GM13976 (cell line): ENCODE measurements at places on chromosomes 11 and 22.

- no peak for DNase-seq
Measured at GRCh38 chr11:57742087-57742452, 779 bp downstream of the SELENOH start.

DNA sequence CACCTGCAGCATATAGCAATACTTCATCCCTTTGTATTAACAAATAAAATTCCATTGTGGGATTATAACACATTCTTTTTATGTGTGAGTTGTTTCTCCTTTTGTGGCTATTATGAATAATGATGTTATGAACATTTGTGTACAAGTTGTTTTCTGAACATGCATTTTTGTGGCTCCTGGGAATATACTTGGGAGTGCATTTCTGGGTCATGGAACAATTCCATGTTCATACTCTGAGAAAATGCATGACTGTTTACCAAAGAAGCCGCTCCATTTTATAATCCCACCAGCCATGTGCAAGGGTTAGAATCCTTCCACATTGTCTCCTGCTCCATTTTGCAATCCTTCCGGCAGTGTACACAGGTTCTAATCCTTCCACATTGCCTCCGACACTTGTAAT, 713.8 kb downstream of the TBC1D22A start:
- no peak for DNase-seq

GRCh38 chr11:63884196-63884932, 32.6 kb downstream of the RCOR2 start:
- no peak for DNase-seq

- DNase-seq = no peak
Measured at GRCh38 chr22:25628494-25628893, 64.0 kb downstream of the GRK3 start.

GRCh38 chr11:46285173-46285572, 7.7 kb downstream of the CREB3L1 start:
- no peak for DNase-seq

- DNase-seq = no peak
Measured at GRCh38 chr11:59285716-59286260, 72.9 kb upstream of the OR5AN1 start.

- DNase-seq = no peak
Measured at GRCh38 chr11:134500621-134501020, 88.6 kb upstream of the B3GAT1 start.

GRCh38 chr11:14446701-14447169, 52.9 kb downstream of the COPB1 start:
- DNase-seq = peak; percentile 21

GRCh38 chr11:20010156-20010850, 150.0 kb downstream of the DBX1 start:
- DNase-seq = no peak

- no peak for DNase-seq
Measured at GRCh38 chr11:119712459-119713358, 16.3 kb downstream of the NECTIN1 start.

GRCh38 chr11:7973011-7973410, 7.8 kb upstream of the NLRP10 start:
- DNase-seq = no peak

DNA sequence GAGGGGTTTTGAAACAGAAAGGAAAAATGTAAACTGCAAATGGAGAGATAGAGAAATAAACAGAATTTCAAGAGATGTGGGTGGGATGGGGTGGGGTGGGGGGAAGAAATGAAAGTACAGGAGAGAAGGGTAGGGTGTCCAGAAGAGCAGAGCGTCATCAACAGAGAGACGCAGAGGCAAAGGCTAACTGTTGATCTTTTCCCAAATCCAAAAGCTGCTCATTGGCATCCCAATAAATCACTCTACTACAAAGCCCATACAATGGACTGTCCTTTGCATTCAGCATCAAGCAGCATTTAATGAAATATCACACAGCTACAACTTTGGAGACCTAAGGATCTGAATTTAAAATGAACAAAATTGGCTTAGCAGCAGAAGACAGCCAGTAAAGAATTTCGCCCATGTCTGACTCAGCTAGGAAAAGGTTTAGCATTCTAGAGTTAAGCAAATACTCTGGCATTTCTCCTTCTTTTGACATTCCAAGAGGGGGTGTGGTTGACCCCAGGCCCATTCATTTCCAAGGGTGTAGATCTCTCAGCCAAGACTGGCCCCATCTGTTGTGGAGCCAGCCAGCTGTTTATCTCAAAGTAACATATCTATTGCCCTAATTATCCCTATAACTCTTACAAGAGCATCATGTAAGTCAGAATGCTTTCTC, 1.5 kb downstream of the RAB30 start:
- no peak for DNase-seq

GRCh38 chr11:105073456-105074165, 28.5 kb upstream of the CARD16 start:
- no peak for DNase-seq

DNA sequence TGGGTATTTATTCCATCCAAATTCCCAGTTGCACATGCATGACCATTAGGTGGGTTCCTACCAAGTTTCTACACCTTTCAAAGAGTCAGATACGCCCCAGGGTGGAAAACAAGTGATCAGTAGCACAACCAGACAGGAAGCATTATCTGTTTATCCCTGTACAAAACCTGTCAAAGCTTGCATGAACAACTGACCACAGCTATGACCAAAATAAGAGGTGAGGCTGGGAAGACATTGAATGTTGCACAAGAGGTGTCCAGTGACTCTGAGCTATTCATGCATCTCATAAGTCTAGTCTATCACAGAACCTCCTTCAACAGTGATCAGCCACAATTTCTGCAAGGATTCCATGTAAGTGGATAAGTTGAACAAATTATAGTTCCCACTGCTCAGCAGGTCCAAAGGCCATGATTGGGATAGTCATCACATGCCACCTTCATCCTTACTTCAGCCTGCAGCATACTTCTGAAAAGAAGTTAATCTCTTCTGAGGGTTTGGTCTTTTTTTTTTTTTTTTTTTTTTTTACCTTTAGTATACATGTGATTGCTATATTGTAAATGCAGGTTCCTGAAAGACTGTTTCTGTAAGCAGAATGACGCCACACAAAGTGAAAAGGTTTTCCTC, 28.0 kb upstream of the TMEM45B start:
- no peak for DNase-seq

GRCh38 chr11:71060391-71060791, 192.0 kb downstream of the SHANK2 start:
- DNase-seq = no peak

GRCh38 chr11:35367491-35367890, 51.9 kb downstream of the SLC1A2 start:
- DNase-seq = no peak

DNA sequence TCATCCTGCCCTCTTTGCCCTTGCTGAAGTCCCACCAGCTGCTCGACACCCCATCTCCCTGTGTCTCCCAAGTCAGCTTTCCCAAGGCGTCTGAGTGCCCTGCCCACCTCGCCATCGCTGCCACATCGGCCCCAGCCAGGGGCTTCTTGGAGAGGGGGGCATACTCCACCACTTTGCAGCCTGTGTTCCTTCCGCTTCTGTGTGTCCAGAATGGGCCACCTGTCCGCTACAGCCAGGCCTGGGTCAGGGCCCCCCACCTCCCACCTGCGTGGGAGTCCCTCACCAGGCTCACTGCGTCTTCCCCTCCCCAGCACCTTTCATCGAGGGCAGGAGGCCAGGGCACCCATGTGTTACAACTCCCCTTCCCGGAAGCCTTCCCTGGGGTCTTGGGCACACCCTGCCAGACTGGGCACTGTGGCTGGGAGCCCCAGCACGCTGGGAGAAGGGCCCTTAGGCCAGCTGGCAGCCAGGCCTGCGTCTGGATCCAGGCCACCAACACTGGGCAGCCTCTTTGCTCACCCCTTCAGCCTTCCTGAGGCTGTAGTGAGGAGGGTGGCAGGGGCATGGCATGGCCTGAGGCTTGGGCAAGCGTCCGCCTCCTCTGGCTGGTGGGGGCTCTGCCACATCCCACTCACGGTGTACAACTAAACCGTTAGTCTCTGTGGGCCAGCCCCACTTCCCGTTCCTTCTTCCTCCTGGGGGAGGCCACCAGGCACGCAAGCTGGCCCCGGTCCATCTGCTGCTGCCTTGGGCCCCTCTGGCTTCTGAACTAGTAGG, 13.4 kb downstream of the CPT1A start:
- DNase-seq = no peak

GRCh38 chr11:100730266-100730665, 43.2 kb downstream of the ARHGAP42 start:
- DNase-seq = no peak

GRCh38 chr22:42994276-42994916, 20.6 kb downstream of the PACSIN2 start:
- no peak for DNase-seq

DNA sequence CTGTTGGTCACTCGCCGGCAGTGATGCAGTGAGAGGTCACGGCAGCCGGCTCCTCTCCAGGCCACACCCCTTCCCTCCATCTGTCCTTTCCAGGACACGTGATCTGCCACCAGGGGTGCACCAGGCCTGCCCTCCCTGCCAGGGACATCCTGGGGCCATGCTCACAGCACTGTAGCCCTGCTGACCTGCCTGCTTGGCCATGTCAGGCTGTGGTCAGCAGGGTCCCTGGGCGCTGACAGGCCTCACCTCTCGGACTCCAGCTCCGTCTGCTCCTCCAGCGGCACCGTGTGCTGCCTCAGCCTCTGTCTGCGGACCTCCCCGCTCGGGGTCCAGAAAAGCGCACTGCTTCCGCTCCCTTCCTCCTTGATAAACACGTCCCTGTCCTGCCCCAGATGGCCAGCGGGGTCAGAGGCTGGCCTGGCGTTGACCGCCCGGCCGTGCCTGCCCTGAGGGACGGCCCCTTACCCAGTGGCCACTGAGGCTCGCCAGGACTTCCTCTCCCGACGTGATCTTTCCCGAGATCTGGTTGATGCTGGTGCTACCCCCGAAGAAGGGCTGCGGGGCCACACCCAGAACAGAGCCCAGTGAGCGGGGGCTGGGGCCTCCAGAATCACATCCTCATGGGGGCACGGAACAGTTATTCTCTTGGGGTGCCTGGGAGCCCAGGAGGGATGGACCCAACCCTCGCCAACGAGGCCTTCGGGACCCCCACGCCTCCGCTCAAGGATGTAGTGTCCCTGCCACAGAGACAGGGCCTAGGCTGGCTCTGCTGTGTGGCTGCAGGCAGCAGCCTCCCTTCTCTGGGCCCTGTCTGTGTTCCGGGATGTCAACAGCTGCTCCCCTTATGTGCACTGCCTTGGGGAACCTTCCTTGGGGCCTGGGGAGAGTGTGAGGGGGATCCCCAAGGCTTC, 36.3 kb upstream of the CARS1 start:
- DNase-seq = peak; percentile 21

- peak; percentile 94 for DNase-seq
Measured at GRCh38 chr11:116835791-116836631, 1.4 kb downstream of the APOA1 start.

- no peak for DNase-seq
Measured at GRCh38 chr11:18105086-18105801, 638 bp downstream of the SAAL1 start.
